ENCODE measurements at places on chromosomes 5 and 9.
A peak's percentile ranks its signal among the peaks of the same experiment; 100 is the strongest.

DNA sequence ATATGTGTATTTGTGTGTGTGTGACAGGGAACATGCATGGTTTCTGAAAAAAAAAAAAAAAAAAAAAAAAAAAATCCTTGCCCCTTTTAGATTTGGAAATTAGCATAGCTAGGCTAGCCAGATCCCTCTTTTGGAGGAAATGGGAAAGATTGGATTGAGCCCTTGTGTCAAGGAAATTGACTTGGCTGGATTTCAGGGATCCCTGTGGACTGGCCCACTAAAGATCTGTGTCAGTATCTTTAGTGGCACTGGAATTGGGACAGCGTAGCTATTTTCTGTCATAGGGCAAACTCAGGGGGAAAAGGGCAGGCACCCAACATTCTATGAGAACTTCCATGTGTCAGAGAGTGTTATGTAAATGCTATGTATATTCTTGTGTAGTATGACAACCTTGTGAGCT, 35.4 kb downstream of the SH3GL2 start:
- no peak for DNase-seq

- DNase-seq: no peak
Measured at GRCh38 chr9:96052686-96053085, 177.2 kb downstream of the ERCC6L2 start.

DNA sequence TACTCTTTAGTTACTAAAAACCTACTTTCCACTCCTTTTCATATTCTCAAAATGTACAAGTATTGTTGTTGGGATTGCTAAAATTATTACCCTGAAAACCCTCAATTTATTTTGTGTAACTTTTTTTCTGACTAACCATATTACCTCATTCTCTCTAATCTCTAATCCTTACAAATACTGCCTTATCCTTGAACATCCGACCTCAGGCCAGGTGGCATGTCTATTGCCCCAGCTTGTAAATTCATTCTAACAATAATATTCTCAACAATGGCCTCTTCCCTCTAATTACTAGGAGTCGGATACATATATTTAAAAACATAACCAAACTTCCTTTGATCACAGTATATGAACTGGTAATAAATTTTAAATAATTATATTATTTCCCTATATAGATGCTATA, 25.8 kb downstream of the ARL15 start:
- no peak for DNase-seq

DNA sequence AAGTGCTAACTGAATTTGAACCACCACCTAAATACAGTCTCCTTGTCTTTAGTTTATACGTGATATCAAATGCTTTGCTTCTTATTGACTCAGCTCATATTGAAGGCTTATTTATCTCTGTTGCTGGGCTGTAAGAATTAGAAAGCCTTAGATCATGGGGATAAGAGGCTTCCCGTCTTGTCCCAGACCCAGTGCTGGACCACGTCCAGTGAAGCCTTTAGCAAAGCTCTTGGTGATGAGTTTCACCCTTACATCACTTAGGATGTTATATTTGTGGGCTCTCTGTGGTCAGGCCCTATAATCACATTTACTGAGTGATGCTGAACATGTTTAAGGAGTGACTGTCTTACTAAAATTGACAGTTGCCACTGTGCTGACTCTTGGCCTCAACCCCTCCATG, 11.2 kb downstream of the FAM240B start:
- DNase-seq: no peak

GRCh38 chr5:55324815-55325418, 17.1 kb downstream of the MTREX start:
- DNase-seq: peak; percentile 33

GRCh38 chr5:52657247-52657645, 130.5 kb upstream of the ITGA1 start:
- DNase-seq: peak; percentile 29

DNA sequence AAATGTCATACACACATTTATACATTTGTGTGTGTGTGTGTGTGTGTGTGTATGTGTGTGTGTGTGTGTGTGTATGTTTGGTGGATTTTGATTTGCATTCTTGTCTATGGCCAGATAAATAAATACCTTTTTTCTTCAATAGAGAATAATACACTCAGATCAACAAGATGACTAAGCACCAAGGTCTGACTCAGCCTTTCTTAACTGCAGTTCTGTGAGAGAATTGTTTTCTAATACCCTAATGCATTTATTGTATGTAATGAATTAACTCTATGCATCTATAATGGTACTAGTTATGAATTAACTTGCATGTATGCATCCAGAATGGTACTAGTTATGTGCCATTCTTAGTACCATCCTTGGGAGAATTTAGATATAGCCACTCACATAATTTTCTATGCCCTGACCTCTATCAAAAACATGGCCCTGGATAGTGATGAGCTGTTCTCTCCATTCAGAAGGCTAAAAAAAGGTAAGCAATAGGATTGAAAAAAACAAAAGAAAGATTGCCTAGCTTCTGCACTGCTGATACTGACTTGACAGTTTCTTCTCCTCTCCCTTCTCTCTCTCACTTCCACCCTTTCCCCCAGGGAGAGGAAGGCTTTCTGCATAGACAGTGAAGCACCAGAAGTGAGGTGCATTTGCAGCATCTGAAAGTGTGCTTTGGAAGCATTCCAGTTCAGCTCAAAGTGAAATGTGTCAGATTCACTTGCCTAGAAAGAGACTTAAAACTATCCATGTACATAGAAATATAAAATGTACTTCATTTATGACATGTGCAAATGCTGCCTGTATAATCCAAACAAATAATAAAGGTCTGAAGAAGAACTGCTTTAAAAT, 55.1 kb upstream of the CCDC112 start:
- no peak for DNase-seq

DNA sequence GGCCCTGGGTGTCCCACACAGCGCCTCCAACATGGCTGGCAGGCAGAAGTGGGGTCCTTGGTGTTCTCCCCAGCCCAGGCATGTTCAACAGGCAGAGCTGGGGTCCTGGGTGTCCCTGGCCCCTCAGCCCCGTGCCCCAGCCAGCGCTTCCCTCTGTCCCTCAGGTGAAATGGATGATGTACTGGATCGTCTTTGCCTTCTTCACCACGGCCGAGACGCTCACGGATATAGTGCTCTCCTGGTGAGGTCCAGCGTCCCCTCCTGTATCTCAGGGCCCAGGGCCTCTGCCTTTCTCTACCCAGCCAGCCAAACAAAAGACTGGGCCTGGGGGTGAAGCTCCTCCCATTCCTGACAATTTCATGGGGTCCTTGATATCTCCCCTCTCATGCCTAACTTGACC, 2.4 kb downstream of the REEP2 start:
- DNase-seq: no peak

DNA sequence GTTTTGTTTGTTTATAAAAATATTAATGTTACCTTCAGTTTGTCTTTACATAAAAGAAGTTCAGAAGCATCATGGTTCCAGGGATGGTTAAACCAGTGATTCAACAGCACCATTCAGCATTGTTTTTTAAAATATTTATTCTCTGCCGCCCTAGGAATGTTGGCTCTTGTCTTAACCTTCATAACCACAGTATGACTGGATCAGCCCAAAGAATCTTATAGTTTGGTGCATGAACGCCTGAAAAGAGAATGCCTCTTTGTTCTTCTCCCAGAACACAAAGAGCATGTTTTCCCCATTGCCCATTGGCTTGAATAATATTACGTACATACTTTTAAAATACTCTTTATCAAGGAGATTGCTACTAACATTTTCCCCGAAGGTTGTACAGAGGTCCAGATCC, 413.4 kb downstream of the ANXA1 start:
- DNase-seq: no peak

DNA sequence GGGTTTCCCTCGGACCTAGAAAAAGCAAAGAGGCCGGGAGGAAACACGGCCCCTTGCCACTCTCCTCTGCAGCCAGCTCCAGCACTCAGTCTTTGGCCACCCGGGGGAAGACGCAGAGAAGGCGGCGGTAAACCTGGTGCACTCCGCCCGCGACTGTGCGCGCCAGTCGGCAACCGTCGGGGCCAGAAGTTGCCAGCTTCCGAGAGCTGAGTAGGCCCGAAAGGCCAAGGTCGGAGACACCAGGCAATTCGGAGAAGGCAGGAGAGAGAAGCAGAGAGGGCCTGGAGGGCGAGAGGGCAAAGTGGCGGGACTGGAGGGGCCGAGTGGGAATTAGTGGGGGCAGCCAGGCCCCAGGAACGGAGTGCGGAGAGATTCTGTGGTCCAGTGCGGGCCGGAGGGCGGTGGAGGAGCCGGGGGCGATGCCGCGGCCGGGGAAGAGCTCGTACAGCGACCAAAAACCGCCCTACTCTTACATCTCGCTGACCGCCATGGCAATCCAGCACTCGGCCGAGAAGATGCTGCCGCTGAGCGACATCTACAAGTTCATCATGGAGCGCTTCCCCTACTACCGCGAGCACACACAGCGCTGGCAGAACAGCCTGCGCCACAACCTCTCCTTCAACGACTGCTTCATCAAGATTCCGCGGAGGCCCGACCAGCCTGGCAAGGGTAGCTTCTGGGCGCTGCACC, at the start of gene FOXB2:
FOXB2 (plus strand) TSS at position 420 of the 690 bp plus-strand sequence; CDS start at position 420, 0 bp downstream.
- DNase-seq: no peak

DNA sequence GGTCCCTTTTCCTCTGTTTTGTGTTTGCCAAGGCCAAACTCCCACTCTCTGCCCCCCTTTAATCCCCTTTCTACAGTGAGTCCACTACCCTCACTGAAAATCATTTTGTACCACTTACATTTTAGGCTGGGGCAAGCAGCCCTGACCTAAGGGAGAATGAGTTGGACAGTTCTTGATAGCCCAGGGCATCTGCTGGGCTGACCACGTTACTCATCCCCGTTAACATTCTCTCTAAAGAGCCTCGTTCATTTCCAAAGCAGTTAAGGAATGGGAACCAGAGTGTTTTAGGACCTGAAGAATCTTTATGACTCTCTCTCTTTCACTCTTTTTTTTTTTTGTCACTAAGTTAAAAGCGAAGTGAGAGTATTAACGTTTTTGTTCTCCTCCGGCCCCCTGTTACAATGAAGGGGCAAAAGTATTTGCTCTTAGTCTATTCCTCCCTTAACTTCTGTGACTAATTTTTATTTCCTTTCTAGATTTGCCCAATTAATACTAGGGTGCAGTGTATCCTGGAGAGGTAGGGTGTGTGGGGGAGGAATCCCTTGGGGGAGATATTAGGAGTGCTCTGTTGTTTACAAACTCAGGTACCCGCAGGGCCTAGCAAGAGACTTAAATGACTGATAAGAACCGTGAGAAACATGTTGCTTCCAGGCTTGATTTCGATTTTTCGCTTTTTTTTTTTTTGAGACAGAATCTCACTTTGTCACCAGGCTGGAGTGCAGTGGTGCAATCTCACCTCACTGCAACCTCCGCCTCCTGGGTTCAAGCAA, 14.7 kb downstream of the GM2A start:
- no peak for DNase-seq

GRCh38 chr5:68225911-68226545, 10.5 kb downstream of the PIK3R1 start:
- no peak for DNase-seq

GRCh38 chr5:177399997-177400868, at the start of gene PFN3:
Gene PFN3, minus strand, starts transcription at chr5:177400661. Its CDS starts 85 bp downstream, at chr5:177400576.
- no peak for DNase-seq
